PC-3 (cell line): ENCODE measurements at places on chromosomes 7 and 10.

DNA sequence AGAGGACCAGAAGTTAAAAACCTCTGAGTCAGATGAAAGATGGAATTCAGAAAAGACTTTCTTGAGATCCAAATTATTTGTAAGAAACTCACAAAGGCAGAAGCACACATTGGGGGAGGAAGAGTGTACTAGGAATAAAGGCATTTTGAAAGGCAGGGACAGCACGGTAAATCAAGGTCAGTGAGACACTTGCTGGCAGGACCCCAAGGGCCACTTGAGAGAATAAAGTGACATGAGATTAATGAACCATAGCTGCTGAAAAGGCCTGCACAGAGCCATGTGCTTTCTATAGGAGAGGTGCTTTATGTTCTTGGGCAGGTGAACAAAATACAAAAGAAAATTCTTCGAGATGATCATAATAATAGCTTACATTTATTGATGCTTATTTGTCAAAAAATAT, 929.9 kb upstream of the MBL2 start:
- no peak for DNase-seq

- DNase-seq = peak; percentile 83
These were observed 4.3 kb downstream of the PFKP start for GRCh38 chr10:3071405-3072198.

DNA sequence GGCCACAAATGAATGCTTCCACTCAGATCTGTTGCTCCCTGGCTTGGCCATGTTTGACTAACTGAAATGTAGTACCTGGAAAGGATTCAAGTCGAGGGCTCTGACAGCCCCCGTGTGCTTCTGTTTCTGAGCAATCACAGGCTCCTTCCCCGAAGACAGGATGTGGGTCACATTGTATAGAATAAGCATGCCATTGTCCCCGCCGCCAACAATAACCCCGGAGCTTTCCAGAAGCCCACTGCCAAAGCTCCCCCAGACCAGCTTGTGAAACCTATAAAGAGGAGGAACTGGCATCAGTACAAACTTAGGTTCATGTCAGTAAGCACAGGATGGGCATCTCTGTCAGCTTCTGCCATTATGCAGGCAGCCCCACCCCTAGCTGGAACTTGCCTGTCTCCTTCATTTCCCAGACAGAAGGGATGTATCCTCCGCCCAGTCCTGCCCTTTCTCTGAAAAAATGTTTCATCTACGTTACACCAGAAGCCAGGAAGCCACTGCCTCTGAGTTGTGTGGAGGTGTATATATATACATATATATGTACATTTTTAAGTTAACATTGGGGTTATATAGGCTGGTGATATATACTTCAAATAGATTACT, 10.3 kb downstream of the SEC31B start:
- DNase-seq = no peak

GRCh38 chr7:520503-521161, 986 bp upstream of the PDGFA start:
- DNase-seq = no peak

- DNase-seq = no peak
These were observed 55.9 kb downstream of the CREB3L2 start for GRCh38 chr7:137946011-137946410.

DNA sequence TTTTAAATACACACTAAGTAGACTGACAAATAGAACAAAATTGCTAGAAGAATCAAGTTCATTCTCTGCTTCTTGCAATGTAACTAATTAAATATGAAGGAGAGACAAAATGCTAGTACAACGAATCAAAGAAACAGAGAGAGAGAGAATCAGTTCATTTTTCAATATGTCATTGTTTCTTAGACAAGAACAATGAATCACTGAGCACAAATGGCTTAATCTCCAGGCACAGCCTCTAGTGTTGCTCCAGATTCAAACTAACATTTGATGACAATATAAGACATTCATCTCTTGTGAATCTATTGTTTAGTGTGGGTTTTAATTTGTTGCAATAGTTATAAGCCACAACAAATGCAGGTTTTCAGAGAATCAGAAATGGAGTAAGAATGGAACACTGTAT, 357.4 kb upstream of the TMEM229A start:
- DNase-seq = no peak

- no peak for DNase-seq
These were observed 31.8 kb upstream of the FAM133B start for GRCh38 chr7:92622030-92622429.
